Activated T-cell treated with anti-CD3 and anti-CD28 coated beads, Interleukin-2, amount 50 U/mL, for 4 hours (primary cell): ENCODE measurements at places on chromosomes 12 and 14. TPM values are rescaled to one million over a fixed set of nuclear protein-coding genes. Genes with fewer than 3 reads are reported as not detected.
A peak's percentile ranks its signal among the peaks of the same experiment; 100 is the strongest.

- DNase-seq: no peak
Observed at GRCh38 chr14:97390096-97390724, 593.0 kb downstream of the VRK1 start.

GRCh38 chr12:7092229-7092985 is at the start of gene C1R:
Gene C1R, minus strand, starts transcription at chr12:7092445. Its CDS starts 57 bp downstream, at chr12:7092388.
- DNase-seq: peak; percentile 66

GRCh38 chr12:7351177-7351576 is 47.3 kb downstream of the ACSM4 start:
- no peak for DNase-seq

DNA sequence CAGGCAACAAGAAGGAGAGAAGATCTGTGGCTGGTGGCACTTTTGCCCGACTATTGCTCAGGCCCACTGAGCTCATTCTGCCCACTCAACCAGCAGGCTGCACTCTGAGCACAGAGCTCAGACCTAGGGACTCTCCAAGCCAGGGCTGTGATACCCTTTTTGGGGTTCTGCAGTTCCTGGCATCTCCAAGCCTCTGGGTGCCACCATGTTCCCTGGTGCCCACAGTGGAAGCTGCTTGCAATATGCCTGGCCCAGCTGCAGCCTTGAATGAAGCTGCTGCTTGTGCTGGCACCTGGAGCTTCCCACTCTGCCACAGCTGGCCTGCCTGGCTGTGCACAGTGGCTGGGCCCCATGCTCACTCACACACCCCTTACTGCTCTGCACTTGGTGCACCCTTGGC is 236.1 kb downstream of the ADGRD1 start:
- DNase-seq: no peak

CIDEB gene
- 7.3 TPM for total RNA-seq

GRCh38 chr14:76488551-76488950 is 112.6 kb downstream of the ESRRB start:
- no peak for DNase-seq

DNA sequence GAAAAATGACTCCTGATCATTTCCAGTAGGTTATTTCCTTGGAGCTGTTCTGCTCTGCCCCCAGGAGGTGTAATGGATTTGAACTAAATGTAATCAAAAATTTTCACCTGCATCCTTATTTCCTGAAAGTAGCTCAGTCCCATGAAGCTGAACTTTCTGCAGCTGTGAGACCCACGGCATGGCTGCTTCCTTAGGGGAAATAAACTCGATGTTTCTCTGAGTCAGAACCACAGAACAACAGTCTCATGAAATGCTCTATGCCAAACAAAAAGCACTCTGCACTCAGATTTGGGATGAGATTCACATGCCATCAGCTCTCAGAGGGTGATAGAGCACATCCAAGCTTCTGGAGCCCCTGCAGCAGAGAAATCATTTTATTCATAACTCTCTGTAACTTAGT is 224.1 kb upstream of the PLEKHG7 start:
- DNase-seq: no peak

GRCh38 chr12:110785240-110785639 is 42.5 kb upstream of the PPP1CC start:
- DNase-seq: no peak
